Left renal cortex interstitium (tissue), 4 donors: ENCODE measurements at places on chromosomes 16 and 17.

- no peak for DNase-seq
Measured at GRCh38 chr16:29857133-29857760, 5.8 kb downstream of the CDIPT start.

GRCh38 chr16:80299416-80299815 lies 241.4 kb upstream of the DYNLRB2 start:
- DNase-seq = no peak

- DNase-seq = no peak
Measured at GRCh38 chr17:53721101-53721500, 101.6 kb upstream of the KIF2B start.

GRCh38 chr16:87580855-87581261 lies 21.4 kb upstream of the JPH3 start:
- DNase-seq = no peak

- DNase-seq = no peak
Measured at GRCh38 chr16:74073456-74073855, 223.2 kb upstream of the PSMD7 start.

- DNase-seq = no peak
Measured at GRCh38 chr16:30706046-30706445, 7.1 kb downstream of the SRCAP start.

DNA sequence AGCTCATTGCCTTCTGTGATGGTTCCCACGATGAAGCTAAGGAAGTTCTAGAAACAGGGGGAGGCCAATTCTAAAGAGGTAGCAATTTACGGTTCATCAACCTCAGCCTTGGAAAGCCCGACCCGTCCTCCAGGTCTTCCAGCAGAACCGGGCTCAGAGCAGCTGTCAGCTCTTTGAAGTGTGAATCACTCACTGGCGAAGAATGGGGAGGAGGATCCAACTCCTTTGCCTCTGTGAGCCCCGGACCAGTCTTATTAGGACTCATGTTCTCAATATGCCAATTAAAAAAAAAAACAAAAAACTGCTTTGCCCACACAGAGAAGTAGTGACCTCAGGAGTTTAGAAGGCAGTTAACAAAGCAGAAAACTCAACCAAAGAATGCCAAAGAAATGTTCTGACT lies 31.4 kb downstream of the STX8 start:
- DNase-seq = no peak

- no peak for DNase-seq
Measured at GRCh38 chr17:9192010-9192409, 170.7 kb downstream of the NTN1 start.
